ENCODE measurements at places on chromosomes 11 and 22.

DNA sequence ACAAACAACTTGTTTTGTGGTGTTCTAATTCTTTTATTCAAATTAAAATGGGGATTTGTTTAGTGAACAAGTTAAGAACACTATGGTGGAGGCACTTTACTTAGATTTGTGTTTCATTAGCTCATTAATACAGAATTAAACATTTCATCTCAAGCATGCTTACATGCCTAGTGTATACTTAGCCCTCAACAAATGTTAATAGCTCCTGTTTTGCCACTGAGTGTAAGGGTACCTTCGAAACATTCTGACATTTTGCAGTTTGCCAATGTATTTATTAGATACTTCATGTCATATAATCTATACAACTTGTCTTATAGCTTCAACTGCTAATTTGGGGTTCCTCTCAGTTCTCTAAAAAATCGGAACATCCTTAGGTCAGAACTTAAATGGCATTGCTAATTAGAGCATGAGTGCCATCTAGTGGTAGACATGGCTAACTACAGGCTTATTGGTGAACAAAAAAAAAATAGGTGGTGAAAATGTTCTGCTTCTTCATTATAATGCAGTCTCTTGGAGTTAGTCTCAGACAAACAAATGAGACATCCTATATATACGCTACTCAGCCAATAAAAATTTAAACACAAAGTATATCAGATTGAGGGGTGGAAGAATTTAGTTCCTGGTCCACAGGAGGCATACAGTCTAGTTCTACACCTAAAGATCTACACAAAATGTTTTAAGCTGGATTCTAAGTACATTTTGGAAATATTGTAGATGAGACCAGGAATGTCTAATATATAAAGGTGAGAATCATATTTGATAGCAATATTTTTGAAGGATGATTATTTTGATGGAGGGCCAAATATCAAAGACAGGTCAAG lies 4.9 kb upstream of the CNTN5 start:
- peak; percentile 39 for DNase-seq

- DNase-seq: peak; percentile 33
Measured at GRCh38 chr11:14318581-14318981, 40.4 kb downstream of the RRAS2 start.

- no peak for DNase-seq
Measured at GRCh38 chr11:105700271-105700670, 90.4 kb downstream of the GRIA4 start.

DNA sequence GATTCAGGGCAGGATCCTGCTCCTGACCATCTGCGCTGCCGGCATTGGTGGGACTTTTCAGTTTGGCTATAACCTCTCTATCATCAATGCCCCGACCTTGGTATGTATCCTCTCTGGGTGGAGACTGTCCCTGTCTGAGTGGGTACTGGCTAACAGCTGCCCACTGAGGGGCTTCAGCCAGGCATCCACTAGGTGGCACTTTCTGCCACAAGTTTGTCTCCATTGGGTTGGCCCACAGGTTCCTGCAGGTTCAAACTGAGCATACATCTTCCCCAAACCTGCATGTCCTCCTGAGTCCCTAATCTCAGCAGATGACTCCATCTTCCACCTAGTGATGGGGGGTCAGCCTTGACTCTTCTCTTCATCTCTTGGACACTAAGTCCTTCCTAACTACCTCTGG lies 4.4 kb downstream of the SLC2A11 start:
- DNase-seq: no peak

- no peak for DNase-seq
Measured at GRCh38 chr11:122951211-122951610, 30.4 kb downstream of the BSX start.

DNA sequence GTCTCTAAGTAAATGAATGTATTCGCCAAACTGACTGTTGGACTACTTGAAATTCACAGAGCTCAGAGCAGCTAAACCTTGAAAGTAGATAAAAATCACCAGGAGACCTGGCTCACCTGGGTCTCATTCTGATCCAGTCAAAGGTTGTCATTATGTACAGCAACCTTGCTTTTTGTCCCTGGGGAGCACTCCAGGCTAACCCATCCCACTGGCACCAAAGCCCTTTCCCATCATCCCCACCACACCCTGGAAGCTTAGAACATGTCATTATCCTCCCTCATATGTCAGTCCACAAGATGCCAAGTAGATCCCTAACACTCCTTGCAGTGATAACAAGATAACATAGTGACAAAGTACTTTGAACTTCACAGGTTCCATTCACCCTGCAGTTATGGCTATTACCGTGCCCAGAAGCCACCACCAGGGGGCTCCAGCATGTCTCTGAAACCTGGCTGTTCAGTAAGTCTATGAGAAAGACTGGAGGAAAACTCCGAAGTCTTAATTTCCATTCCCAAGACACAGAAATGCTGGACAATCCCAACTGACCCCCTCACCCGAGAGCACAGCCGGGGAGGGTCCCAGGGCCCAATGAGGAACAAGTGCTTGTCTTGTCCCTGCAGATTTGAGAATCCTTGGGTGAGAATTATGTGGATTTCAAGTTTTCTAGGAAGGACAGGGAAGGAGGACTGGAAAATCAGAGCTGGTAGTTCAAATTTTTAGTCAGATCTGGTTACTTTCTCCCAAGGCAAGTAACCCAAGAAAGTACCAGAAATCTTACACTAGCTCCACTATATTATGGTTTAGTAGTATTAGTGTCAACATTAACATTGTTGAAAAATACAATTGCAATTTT lies 43.0 kb upstream of the USP47 start:
- DNase-seq: no peak

DNA sequence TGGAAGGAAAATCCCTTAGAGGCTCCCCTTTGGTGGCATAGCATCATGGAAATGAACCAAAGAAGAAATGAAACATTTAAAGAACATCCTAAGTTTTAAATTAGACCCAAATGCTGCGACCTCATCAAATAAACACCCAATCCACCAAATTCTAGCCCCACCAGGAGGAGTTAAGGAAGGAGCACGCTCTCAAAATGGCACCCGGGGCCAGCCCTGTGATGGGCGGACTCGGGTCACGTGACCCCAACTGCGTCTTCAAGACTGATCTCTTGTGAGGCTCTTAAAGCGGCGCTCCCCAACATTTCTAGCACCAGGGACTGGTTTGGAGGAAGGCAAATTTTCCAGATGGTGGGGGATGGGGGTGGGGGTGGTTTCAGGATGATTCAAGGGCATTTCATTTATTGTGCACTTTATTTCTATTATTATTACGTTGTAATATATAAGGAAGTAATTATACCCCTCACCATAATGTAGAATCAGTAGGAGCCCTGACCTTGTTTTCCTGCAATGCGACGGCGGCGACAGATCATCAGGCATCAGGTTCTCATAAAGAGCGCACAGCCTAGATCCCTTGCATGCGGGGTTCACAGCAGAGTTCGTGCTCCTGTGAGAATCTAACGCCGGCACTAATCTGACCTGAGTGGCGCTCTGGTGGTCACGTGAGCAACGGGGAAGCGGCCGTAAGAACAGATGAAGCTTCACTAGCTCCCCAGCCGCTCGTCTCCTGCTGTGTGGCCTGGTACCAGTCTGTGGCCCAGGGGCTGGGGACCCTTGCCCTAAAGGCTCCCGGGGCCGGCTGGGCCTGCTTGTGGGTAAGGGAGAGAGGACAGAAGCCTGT lies 90.6 kb upstream of the SLC22A12 start:
- DNase-seq: no peak

DNA sequence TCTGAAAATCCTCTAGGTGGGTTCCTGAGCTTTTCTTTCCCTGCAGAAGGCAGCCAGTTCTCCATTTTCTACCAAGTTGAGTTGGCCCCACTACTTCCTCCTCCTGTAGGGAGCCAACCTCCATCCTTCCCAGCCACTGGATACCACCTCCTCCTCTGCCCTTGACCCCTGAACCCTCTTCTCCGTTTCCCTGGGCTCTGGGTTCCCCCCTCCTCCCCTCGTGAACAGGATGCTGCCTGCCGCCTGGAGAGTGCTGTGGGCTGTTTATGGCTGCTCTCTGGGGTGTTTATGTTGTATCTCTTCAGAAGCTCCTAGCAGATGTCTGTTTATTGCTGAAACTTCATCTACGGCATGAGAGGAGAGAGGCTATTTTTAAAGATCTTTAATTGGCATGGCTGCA lies 8.6 kb downstream of the MICAL2 start:
- no peak for DNase-seq

- no peak for DNase-seq
Measured at GRCh38 chr11:12952094-12952493, 57.0 kb upstream of the RASSF10 start.

DNA sequence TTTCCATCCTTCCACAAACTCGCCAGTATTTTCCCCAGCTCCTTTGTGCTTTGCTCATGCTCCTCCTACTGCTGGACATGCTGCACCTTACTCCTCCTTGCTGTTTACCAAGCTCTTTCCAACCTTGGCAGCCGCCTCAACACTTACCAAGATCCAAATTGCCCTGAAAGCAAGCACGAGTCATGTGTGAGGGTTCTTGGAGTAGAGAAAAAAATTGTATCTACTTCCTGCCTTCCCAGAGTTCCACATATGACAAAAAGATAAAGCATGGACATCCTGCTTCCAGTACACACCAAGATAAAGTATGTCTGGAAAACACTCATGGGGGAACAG lies 767.5 kb downstream of the NTM start:
- DNase-seq: no peak

GRCh38 chr11:695288-695537 lies 191 bp upstream of the DEAF1 start:
- DNase-seq: no peak

- no peak for DNase-seq
Measured at GRCh38 chr11:85464283-85464682, 162.9 kb downstream of the DLG2 start.

Data from HS-5 (cell line).